ENCODE measurements at places on chromosomes 16 and 17.

- no peak for DNase-seq
These were observed 16.1 kb upstream of the CRK start for GRCh38 chr17:1471911-1472821.

DNA sequence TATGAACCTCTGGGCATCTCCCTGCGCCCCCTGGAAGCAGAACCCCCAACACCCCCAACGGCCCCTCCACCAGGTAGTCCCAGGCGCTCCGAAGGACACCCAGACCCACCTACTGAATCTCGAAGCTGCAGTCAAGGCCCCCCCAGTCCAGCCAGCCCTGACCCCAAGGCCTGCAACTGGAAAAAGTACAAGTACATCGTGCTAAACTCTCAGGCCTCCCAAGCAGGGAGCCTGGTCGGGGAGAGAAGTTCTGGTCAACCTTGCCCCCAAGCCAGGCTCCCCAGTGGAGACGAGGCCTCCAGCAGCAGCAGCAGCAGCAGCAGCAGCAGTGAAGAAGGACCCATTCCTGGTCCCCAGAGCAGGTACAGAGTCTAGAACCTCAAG lies 1.5 kb downstream of the BCL6B start:
- no peak for DNase-seq

DNA sequence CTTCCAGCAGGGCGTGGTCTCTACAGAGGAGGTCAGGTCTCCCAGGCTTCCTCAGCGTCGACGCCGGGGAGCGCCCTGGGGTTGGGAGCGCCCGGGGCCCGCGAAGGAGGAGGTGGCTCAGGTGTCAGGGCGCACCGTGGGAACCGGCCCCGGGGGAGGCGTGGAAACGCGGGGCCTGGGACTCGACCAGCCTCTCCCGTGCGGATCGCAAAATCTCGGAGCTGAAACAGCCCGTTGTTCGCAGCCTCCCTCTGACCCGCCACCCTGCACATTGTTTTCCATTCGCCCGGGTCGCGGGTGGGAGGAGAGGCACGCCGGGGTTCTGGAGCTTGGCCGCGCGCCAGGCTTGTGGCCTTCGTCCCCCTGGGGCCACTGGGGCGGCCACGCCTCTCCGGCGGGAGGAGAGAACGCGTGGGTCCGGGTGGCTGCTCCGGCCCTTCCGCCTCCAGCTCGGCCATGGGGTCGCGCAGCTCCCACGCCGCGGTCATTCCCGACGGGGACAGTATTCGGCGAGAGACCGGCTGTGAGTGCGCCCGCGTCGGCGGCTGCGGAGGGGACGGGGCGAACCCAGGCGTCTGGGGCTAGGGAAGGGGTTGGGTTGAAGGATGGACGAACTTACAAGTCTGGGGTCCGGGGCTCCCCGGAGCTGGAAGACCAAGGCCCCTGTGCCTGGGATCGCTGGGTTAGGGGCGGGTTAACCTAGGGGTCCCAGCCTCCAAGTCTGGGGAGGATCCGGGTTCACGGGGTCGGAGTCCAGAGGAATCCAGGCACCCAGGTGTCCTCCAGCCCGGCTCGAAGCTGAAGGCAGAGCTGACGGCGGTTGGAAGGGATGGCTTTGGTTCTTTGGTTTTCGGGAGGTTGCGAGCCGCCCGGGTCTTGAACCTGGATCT lies at the start of gene CHP2:
Gene CHP2, plus strand, starts transcription at position 433 of the 890 bp plus-strand sequence. Its CDS starts 24 bp downstream, at position 457.
- peak; percentile 24 for DNase-seq

DNA sequence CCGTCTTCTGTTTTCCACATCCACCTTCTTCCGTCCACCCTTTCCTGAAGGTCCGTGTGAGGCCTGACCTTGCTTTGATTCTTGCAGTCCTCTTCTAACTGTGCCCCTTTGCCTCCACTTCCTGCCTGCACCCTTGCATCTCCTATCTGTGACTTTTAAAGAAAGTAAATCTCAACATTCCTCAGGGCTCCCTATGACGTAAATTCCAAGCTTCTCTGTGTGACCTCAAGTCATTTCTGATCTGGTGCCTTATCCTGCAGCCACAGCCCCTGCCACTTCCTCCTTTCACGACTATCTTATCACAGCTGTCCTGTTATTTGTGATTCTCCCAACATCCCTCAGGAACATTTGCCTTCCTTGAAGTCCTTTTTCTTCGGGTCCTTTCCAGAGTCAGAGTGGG lies 520.5 kb downstream of the CDH13 start:
- DNase-seq: no peak

GRCh38 chr16:22962905-22963304 lies 148.9 kb downstream of the HS3ST2 start:
- no peak for DNase-seq

DNA sequence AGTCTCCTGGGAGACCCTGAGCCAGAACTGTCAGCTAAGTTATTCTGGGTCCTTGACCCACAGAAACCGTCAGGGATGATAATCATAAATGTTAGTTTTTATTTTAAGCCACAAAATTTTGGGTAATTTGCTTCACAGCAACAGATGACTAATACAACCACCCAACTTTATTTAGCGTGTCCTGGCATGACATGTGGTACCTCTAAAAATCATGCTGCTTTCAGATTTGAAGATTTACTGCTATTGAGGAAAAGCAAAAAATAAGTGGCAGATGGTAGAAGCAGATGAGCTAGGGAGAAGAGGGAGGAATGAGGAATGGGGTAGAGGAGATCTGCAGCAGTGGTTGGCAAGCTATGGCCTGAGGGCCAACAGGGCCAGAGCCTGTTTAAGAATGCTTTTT lies 90.4 kb downstream of the TMEM100 start:
- no peak for DNase-seq

DNA sequence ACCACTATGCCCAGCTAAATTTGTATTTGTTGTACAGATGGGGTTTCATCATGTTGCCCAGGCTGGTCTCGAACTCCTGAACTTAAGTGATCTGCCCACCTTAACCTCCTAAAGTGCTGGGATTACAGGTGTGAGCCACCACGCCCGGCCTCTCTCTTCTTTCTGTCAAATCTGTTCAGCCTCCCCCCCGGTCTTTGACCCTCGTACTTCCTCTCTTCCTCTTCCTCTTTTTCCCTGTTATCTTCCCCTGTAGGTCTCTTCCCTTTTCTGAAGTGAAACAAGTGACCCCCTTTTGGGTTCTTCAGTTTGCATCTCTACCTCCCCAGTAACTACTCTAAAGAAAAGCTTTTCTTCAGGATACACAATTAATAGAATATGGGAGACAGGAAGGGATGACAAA lies 31.7 kb upstream of the DHX40 start:
- DNase-seq: no peak

DNA sequence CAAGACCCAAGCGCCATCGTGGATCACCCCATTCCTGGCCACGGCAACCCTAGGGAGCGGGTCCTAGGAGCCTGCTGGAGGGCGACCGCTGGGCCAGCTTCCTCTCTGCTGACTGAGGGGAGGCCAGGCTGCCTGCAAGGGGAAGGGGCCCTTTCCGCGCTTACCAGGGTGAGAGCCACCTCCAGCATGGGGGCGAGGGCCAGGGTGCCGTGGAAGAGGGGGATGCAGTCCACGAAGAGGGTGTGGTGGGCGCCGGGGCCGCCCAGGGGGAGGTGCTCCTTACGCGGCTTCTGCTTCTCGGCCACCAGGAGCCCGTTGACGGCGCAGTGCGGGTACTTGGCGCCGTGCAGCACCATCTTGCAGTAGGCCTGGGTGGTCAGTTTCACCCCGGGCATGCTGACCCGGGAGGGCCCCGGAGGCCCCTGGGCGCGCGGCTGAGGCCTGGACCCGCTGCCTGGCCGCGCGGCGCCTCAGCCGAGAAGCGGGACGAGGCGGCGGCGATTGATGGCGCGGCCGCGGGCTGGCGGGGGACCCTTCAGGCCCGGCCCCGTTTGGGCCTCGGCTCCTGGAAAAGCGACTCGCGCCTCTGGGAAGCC lies 345 bp downstream of the EMC8 start:
- peak; percentile 53 for DNase-seq

DNA sequence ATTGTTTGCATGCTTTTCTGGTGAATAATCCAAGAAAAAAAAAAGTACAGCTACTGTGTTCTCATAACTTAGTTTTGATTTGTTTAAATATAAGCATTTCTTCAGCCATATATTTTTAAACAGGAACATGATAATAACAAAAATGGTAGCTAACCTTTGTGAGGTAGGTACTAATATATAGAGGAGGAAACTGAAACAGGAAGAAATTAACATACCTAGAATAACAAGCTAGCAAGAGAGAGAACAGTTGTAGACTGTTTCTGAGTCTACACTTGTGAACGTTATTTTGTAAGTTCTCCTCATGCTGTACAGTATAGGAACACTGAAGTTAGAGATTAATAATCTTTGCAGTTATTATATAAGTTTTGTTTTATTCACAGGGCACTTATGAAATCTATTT lies 49.3 kb downstream of the NSRP1 start:
- no peak for DNase-seq

DNA sequence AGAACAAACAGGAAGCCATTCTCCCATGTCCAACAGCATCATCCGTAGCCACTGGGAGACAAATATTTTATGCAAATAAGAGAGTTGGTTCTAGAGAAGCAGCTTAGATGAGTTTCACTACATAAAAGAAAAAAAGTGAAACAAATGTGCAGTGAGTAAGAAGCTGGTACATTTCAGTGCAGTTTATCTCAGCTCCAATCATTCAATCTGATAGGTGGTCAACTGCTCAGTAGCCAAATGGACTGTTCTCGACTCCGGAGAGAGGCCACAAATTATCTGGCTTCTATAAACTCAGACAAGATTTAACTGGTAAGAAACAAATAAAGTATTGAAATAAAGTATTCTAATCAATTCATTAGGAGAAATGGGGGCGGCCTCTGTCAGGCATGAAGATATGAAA lies 68.3 kb downstream of the MAF start:
- DNase-seq: no peak

DNA sequence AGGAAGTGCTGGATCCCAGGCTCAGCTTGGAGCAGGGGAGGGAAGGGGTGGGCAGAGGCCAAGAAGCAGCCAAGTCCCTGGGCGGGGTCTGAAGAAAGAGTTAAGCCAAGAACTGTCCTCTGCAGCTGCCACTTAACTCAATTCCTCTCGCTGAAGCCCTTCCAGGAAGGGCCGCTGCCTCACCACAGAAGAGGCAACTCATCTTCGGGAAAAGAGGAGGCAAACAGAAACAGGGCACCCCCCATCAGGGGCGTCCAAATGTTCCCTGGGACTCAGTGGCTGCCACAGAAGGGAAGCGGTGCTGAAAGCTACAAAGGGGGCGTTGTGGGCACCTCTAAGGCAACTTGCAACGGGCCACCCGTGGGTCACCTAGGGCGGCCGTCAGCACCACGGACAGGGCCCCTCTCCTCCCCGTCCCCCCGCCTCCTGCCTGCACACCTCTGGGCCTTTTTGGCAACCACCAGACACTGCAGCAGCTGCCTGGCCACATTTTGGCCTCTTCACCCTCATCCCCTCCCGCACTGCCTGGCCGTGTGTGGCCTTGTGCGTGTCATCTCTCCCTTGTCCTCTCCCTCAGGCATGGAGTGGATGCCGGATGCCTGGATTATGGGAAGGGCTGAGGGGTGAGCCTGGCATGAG lies 2.5 kb downstream of the TLCD3B start:
- peak; percentile 55 for DNase-seq

DNA sequence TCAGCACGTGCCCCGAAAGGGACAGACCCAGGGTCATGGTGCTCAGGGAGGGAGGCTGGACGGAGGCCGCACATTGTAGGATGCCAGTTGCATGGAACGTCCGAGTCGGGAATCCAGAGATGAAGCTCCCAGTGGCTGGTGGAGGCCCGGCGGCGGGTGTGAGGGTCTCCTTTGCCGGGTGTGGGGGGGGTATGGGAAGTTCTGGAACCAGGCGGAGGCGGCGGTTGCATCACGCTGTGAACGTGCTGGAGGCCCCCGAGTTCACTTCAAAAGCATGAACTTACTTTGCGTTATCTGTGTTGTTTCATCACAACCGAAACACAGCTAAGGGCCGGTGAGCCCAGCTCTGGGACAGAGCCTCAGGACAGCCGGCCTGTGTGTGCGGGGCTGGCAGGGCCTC lies 73.4 kb upstream of the GNG13 start:
- DNase-seq: no peak

- no peak for DNase-seq
These were observed 11.3 kb downstream of the OSBPL7 start for GRCh38 chr17:47810200-47810821.

- no peak for DNase-seq
These were observed 101.7 kb downstream of the TMEM100 start for GRCh38 chr17:55620945-55621344.

DNA sequence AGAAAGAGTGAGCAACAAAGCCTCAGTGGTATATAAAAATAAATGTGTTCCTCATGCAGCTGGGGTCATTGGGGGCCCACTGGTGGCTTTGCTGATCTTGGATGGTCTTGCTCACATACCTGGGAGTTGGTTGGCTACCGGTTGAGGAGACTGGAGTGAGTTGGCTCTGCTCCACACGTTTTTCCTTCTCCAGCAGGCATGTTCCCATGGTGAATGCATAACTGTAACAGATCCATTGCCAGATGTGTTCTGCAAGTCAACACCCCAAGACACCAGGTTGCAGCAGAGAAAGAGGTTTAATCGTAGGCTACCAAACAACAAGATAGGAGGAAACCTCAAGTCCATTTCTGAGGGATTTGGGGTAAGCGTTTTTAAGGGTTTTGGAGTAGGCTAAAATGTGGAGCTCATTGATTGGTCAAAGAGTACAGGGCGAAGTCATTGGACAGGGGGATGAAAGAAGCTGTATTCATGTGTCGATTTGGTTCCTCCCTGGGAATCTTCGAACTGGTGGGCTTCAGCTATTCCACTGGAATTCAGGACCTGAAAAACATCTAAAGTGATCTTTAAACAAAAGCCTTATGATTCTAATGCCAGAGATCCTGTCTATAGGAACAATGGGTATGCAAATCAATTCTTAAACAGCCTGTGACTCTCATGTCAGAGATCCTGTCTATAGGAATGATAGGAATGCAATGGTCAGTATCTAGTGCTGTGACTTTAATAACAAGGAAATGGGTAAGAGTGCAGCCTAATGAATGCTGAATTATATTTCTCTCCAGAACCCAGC lies 467.5 kb upstream of the C16orf82 start:
- DNase-seq: no peak

- DNase-seq: peak; percentile 55
These were observed 380.9 kb downstream of the SOX9 start for GRCh38 chr17:72501404-72502370.

GRCh38 chr16:4913130-4913773 lies 23.7 kb downstream of the PPL start:
- DNase-seq: no peak

GRCh38 chr17:50209472-50210239 lies 8.2 kb upstream of the COL1A1 start:
- DNase-seq: peak; percentile 99

- DNase-seq: no peak
These were observed 289.7 kb upstream of the ZFHX3 start for GRCh38 chr16:73337373-73338296.

All from femur (tissue), 1 donor.